Renal pelvis (tissue), 12 donors: ENCODE measurements at places on chromosomes 6 and 20. TPM values are rescaled to one million over a fixed set of nuclear protein-coding genes. Genes with fewer than 3 reads are reported as not detected.

Gene NOTCH4
- polyA plus RNA-seq, result 24.5 TPM

Gene SLC35D3
- polyA plus RNA-seq, result 0.19 TPM

Gene CCDC167
- polyA plus RNA-seq, result 23.4 TPM

Gene TRIM26
- 36.6 TPM for polyA plus RNA-seq

Gene ZNF292
- 36.4 TPM for polyA plus RNA-seq

Gene FAM83C
- polyA plus RNA-seq, result not detected

Gene SLC35F1
- polyA plus RNA-seq, result 2.7 TPM

Gene SLA2
- 0.63 TPM for polyA plus RNA-seq

Gene BNIP5
- polyA plus RNA-seq, result 0.20 TPM

Gene GJA1
- 58.5 TPM for polyA plus RNA-seq

Gene PHACTR1
- 23.6 TPM for polyA plus RNA-seq
